ENCODE measurements at places on chromosomes 7 and 10.
A peak's percentile ranks its signal among the peaks of the same experiment; 100 is the strongest.

DNA sequence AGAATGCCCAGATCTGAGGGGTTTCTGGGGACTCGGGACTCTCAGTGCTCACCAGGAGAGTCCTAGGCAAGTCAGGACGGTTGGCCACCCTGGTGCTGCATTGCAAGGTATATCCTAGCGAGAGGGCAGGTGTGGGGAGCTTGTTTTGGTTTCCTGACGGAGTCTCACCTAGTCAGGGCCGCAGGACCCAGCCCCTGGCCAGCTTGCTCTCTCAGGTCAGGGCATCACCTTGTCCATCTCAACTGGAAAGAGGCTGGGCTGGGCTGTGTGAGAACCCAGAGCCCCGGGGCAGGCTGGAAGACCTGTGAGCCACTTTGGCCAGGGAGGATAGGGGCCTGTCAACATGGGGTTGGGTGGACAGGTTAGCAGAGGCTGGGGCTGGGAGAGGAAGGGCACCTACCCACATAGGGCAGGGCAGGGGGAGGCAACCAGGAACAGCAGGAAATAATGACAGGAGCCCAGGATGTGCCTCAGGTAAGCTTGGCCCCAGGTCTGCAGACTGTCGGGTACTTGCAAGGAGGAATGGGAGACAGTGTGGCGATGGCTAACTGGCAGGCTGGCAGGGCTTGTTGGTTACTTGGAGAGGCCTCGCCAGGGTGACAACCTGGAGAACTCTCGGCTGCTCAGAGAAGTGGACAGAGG lies 31.5 kb downstream of the DNAJB12 start:
- DNase-seq, result no peak

- peak; percentile 50 for DNase-seq
Measured at GRCh38 chr7:2008936-2009540, 223.7 kb downstream of the MAD1L1 start.

GRCh38 chr10:2979306-2979705 lies 88.0 kb upstream of the PFKP start:
- no peak for DNase-seq

GRCh38 chr7:107471292-107472070 lies 1.6 kb downstream of the GPR22 start:
- DNase-seq, result no peak

- peak; percentile 1 for DNase-seq
Measured at GRCh38 chr10:43125881-43126731, 12.1 kb upstream of the CSGALNACT2 start.

GRCh38 chr10:132546567-132547420 lies 9.2 kb downstream of the INPP5A start:
- no peak for DNase-seq

Measured in heart right ventricle (tissue), 16 donors.